HuH-7 (cell line): ENCODE measurements at places on chromosomes 13 and 19.

GRCh38 chr19:58093071-58093470 is 5.0 kb downstream of the ZSCAN18 start:
- DNase-seq, result no peak

DNA sequence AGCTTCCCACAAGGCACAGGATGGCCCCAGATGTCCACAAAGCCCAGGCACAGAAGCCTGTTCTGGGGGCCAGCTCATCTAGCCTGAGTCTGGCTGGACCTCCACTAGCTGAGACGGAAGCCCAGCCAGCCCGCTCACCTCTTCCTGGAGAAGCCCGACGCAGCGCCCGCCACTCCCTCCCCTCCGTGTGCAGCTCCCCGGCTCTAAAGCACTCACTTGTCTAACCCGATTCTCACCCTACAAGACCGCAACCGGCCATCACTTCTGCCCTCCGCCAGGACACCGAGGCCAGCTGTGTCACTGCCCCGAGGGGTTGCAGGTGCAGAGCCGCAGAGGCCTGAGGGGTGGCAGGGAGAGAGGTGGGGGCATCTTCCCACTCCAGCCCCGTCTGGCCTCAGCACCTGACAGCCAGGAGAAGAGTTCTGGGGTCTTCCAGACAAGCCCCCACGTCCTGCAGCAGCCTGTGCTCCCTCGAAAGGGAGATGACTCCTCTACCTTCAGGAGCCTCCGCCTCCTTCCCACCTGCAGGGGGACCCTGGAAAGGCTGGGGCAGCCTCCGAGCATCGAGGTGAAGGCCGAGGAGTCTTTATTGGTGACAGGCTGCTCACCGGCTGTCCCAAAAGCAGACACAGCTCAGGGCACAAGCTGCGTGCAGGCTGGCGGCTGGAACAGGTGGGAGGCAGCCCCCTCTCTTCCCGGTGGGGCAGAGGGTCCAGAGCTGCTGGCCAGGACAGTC is 5.9 kb upstream of the DIRAS1 start:
- no peak for DNase-seq

DNA sequence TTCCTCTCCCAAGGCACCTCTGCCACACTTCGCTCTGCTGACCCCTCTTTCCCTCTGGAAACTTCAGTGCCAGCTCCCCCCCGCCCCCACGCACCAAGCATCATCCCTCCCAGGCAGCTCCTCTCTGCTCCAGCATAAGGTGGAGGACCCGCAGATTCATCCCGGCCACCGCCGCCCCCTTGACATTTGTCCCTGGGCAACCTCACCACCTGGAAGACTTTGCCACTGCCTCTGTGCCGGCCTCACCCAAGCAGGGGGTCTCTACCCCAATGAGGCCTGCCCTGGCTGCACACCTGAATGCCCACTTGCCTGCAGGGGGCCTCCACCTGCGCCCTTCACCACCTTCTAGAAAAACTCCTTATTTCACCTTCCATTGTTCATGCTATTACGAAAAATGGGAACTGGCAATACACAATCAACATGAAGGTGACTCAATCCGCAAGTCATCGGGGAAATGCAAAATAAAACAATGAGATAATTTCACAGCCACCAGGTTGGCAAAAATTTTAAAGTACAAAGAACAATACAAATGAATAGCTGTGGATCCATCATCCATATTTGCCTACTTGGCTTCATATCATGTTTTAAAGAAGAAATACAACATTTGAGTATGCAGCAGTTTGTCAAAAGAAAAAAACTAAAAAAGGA is 21.9 kb downstream of the CCNE1 start:
- DNase-seq, result no peak

DNA sequence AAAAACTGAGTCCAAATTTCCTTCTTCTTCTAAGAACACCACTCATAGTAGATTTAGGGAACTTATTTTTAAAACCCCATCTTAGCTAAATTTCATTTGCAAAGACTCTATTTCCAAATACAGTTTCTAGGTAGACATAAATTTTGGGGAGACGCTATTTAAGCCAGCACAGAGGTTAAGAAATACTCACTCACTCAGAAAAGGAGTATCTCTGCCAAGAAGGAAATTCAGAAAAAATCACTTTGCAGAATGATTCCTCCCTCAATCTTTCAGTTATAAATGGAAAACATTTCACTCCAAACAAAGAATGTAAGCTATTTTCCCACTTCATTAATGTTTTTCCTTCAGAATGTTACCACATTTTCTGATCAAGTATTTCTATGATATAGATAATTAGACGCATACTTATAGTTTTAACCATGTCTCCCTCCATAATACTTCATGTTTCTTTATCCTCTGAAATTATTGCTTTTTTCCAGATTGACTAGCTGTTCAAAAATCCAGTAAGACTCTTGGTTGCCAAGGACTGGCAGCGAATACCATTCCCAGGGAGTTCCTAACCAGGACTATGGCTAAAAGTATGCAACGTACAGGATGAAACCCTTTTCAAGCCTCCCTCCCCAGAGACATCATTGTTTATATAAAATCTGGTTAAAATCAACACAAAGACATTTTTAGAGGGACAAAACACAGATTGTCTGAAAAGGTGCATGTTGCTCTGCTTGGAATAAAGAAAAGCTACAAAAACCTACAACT is 52.5 kb upstream of the RXFP2 start:
- no peak for DNase-seq

- DNase-seq, result no peak
Measured at GRCh38 chr19:54916822-54917221, 10.9 kb downstream of the NCR1 start.

- peak; percentile 1 for DNase-seq
Measured at GRCh38 chr13:90420683-90421082, 926.8 kb upstream of the MIR17HG start.

DNA sequence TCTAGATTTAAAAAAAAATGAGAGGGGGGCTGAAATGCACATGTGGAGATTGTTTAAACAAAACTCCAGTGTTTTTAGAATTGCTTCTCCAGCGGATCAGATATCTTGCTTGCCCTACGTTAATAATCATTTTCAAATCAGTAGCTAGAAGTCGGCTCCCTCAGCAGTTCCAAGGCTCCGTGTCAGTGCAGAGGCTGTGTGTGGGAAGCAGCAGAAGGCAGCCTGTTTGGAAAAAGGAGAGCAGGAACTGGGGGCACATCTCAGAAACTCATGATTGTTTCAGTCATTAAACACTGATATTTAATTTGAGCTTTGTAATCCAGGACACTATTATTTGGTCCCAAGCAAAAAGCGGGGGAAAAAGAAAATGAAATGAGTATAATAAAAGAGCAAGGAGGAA is 50.9 kb downstream of the SOX21 start:
- no peak for DNase-seq
